ENCODE measurements at places on chromosomes 16 and 17.

DNA sequence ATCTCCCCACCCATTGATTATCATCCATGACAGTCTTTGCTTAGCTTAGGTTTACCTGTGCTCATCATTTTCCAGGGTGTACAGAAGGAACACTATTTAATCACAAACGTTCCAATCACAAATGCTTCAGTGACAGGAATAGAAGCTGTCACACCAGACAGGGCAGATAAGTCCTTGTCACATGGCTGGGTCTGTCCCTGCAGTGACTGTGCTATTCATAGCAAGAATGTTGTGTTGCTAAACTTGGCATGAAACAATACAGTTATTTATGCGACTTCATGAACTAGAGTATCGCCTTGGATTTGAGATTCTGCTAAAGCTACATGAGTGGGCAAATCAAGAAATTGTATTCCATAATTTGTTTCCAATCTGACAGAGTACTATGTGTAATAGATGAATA, 108.4 kb downstream of the CDH13 start:
- DNase-seq, result no peak

GRCh38 chr16:66359012-66359411, 7.5 kb upstream of the CDH5 start:
- no peak for DNase-seq

DNA sequence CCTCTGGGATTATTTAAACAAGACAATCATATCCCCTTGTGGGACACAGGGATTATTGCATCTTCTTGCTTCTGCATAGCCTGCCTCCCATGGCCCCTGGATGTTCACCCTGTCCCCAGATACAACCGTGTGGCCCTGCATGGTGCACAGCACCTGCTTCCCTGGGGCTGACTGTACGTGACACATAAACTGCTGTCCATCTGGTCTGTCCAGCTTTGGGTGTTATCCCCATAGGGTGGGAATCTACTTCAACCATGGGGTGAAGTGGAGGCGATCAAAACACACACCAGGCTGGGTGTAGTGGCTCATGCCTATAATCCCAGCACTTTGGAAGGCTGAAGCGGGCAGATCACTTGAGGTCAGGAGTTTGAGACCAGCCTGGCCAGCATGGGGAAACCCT, 138.8 kb downstream of the XYLT1 start:
- DNase-seq, result no peak

GRCh38 chr16:83400234-83400633, 407.5 kb upstream of the HSBP1 start:
- DNase-seq, result peak; percentile 66

- peak; percentile 96 for DNase-seq
Observed at GRCh38 chr17:5191541-5192417, at the start of gene ZNF594. Gene ZNF594 (minus strand): TSS chr17:5191868. CDS start chr17:5184256, 7,612 bp downstream.

DNA sequence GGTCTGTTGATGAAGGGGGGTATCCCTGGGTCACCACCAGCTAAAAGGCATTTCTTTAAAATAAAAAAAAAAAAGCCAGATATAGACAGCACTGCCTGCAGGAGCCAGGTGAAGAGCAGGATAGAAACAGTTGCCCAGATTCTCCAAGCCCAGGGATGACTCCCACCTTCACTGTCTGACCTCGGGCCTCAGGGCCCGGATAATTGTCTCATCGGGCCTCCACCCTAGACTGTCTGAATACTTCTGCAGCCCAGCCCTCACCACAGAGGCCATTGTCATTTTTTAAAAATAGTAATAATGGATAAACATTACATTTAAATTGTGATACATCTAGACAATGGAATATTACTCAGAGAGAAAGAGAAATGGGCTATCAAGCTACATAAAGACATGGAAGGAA, 92.8 kb upstream of the TNRC6C start:
- DNase-seq, result no peak

- DNase-seq, result no peak
Observed at GRCh38 chr16:27098366-27099049, 31.8 kb downstream of the C16orf82 start.

- DNase-seq, result peak; percentile 30
Observed at GRCh38 chr17:72176951-72177660, 56.3 kb downstream of the SOX9 start.

DNA sequence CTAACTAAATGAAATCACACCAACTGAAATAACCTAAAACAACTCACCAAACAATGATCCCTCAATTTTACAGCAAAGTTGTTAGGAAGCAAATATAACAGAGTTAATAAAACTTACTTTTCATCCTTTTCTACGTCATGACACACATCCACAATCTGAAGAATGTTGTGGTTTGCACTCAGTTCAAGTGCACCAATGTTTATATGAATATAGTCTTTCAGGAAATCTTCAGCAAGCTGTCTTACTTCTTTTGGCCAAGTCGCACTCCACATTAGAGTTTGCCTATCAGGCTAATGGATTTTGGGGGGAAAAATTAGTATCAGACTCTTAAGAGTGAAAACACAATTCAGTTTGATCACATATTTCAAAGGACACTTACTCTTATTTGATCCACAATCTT, 3.3 kb downstream of the DDX5 start:
- no peak for DNase-seq

DNA sequence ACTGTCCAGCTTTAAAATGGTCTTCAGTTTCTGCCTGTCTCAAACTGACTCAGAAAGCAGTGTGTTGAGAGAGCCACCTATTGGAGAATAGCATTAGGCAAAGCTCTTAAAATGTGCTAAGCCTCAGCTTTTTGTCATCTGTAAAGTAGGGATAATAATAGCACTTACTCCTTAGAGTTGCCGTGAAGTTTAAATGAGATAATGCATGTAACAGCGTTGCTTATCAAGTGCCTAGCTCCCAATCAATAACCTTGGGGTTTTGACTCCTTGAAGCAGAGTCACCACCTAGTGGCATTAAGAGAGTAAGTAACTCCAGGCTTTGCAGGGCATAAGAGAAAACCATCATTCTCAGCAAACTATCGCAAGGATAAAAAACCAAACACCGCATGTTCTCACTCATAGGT, 163.3 kb downstream of the HS3ST2 start:
- DNase-seq, result no peak

DNA sequence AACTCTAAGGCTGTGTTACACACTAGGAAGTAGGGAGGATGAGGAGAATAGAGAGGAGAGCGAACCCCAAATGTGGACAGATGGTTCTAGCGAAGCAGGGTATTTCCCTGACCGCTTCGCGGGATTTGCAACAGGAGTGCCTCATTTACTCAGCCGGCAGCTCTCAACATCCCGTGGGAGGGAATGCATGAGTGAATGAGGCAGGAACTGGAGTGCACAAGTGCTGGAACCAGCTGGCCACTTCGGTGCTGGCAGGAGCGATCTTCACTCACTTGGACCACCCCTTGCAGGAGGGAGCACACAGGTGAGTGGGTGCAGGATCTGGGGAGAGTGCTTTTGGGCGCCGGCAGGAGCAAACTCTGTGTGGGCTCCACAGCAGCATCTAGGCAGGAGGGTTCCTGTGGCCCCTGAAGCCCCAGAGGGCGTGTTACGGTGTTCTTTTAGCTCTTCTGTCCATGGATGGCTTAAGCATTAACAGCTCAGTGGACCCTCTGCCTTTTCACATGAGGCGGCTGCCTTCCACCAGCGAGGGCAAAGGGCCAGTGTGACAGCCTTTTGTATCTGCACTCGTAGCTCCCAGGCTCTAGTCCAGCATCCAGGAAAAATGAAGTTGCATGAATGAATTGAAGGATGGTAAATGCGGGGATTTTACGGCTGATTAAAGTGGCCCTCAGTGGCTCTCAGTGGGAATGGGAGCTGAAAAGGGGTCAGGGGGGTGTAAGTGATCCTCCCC, 17.4 kb upstream of the ZNHIT3 start:
- DNase-seq, result no peak

GRCh38 chr17:28501421-28502284, 4.5 kb upstream of the FOXN1 start:
- no peak for DNase-seq

DNA sequence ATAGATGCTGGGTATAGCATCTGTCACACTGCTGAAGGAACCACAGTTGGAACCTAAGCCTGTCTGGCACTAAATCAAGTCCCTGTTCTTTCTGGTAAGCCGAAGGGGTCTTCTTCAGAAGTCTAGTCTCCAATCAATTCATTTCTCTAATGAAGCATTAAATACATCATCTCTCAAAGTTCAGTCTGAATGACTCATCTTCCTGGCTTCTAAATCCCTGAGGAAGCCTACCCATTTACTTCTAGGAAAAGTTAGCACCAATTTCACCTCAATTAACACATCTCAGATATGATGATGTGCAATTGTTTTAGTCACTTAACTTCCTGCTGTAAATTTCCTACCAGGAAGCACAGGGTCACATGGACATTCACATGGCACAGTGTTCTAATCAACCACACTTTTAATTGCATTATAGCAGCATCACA, 49.9 kb downstream of the TEX14 start:
- no peak for DNase-seq

DNA sequence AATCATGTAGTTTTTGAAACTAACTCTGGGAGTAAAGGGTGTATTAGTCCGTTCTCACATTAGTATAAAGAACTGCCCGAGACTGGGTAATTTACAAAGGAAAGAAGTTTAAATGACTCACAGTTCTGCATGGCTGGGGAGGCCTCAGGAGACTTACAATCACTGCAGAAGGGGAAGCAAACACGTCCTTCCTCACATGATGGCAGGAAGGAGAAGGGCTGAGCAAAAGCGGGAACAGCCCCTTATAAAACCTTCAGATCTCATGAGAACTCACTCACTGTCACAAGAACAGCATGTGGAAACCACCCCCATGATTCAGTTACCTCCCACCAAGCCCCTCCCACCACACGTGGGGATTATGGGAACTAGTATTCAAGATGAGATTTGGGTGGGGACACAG, 256.5 kb upstream of the TNRC6C start:
- no peak for DNase-seq

DNA sequence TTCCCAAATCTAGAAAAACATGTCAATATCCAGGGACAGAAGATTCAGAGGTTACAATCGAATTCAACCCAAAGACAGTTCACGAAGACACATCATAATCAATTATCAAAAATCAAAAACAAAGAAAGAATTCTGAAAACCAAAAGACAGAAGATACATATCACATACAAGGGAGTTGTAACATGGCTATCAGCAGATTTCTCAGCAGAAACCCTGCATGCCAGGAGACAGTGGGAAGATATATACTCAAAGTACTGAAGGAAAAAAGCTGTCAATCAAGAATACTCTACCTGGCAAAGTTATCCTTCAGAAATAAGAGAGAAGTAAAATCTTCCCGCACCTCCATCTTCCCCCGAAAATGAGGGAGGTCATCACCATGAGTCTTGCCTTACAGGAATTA, 258.6 kb downstream of the CEP112 start:
- DNase-seq, result no peak

- no peak for DNase-seq
Observed at GRCh38 chr16:68013440-68013839, 2.3 kb downstream of the DPEP2NB start.

DNA sequence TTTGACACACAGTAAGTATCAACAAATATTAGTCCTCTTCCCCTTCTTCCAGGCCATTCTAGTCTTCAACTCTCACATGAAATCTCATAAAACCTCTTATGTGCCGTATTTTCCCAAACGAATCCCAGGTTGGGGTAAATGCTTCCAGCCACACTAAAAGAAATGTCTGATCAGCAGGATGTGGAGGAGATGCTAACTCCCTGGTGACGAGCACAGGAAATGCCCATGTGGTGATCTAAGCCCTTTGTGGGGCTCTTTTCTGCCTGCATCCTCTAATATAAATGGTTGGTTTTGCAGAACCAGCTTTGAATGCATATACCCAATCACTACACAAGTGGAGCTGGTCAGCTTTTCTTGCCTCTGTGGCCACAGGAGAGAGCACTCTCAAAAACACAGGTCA, 498.2 kb upstream of the ERCC4 start:
- no peak for DNase-seq

DNA sequence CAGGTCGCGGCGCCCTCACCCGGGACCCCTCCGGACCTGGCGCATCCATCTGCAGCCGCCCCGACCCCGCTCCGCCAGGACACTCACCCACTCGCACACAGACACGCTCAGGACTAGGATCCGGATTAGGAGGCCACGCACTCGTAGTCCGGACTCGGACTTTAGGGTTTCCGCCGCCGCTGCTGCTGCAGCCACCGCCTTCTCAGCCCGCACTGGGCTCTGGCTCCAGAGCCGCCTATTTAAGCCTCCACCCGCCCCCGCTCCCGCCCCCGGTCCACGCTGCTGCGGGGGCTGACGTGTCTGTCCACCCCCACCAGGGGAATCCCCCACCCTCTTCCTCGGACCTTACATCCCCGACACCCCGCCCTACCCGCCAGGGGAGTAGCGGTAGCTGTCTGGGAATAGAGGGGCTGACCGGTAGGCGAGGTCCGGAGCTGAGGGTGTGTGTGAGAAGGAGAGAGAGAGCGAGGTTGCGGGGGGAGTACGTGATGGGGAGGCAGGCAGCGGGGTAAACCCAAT, at the start of gene RRAD:
Gene RRAD, minus strand, starts transcription at position 214 of the 519 bp plus-strand sequence. CDS start 356 bp downstream, outside the sequence.
- peak; percentile 26 for DNase-seq

DNA sequence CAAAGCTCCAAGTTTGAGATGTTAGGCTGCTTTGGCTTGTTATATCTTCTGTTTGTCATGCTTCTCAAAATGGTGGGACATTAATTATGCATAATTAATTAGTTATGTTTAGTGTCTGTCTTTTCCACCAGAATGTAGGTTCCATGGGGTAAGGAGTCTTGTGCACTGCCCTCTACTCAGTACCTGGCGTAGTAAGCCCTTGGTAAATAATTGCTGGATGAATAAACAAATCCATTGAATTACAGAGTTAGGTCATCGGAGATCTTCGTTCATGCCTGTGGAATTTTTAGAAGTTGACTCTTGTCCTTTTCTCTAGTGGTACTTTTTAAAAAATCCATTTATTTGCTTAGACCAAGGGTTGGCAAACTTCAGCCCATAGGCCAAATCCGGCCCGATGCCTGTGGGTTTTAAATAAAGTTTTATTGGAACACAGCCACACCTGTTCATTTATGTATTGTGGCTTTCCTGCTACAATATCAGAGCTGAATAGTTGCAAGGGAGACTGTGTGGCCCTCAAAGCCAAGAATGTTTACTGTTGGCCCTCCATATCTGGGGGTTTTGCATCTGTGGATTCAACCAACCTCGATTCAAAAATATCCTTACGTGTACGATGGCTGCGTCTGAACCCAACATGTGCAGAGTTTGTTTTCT, 524.8 kb upstream of the EEF2KMT start:
- DNase-seq, result no peak

DNA sequence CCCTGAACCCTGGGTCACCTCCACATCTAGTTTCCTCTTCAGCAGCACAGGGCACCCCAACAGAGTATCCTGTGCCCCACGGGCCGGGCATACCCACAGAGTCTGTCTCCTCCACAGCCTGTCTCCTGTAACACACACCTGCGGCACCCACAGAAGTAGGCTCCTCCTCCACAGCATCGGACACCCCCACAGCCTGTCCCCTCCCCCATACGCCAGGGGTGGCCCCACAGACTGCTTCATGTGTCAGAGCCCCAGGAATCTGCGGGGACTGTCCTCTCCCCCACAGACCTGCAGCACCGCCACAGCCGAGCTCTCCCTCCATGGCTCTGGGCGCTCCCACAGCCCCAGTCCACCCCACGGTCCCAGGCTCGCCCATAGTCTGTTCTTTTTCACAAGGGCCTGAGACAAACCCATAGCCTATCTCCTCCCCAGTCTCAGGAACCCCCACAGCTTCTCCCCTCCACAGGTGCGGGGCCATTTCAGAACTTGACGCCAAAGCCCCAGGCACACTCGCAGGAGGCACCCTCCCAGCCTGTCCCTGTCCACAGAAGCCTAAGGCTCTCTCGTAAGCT, 1.4 kb downstream of the KIAA0753 start:
- DNase-seq, result no peak
